Heart right ventricle (tissue), 16 donors: ENCODE measurements at places on chromosomes 6 and 20. TPM values are rescaled to one million over a fixed set of nuclear protein-coding genes. Genes with fewer than 3 reads are reported as not detected.

Gene CYP24A1
- total RNA-seq: not detected

Gene SLC17A3
- not detected for total RNA-seq

Gene PPIL4
- total RNA-seq: 15.2 TPM

DNA sequence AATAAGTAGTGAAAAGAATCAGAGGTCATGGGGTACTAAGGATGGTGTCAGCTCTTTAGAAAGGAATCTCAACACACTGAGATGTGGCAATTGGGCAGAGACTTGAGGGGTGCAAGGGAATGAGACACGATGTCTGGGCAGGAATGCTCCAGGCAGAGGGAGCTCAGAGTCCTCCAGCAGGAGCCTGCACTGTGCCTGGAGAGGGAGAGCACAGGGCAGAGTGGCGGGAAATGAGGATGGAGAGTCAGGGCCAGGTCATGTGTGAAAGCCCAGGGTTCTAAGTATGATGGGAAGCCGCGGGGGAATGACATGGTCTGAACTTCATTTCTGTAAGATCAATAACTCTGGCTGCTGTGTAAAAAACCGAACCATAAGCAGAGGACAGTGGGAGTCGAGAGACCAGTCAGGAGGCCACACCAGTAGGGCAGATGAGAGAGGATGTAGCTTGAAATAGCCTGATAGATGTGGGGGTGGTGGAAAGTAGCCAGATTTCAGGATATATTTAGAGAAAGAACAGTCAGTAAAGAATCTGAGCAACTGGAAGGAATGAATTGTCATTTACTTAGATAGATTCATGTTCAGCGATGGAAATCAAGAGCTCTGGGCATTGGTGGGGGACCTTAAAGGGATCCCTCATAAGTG, 133.4 kb upstream of the DTNBP1 start:
- DNase-seq: peak; percentile 67

DNA sequence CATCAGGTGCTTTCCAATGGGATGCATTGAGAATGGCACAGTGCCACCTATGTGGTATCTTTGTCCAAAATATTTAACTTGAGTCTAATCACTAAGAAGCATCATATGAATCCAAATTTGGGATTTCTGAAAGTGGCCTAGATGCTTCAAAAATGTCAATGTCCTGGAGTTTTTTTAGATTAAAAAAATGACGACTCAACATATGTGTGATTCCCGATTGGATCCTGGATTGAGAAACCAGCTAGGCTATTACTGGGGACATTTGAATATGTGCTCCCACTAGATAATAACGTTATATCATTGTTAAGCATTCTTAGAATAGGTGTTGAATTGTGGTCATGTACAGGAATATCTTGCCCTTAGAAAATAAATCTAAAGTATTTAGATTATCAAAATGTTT, 189.2 kb downstream of the TBXT start:
- no peak for DNase-seq
